GM03348 (cell line): ENCODE measurements at places on chromosomes 16 and 17.

DNA sequence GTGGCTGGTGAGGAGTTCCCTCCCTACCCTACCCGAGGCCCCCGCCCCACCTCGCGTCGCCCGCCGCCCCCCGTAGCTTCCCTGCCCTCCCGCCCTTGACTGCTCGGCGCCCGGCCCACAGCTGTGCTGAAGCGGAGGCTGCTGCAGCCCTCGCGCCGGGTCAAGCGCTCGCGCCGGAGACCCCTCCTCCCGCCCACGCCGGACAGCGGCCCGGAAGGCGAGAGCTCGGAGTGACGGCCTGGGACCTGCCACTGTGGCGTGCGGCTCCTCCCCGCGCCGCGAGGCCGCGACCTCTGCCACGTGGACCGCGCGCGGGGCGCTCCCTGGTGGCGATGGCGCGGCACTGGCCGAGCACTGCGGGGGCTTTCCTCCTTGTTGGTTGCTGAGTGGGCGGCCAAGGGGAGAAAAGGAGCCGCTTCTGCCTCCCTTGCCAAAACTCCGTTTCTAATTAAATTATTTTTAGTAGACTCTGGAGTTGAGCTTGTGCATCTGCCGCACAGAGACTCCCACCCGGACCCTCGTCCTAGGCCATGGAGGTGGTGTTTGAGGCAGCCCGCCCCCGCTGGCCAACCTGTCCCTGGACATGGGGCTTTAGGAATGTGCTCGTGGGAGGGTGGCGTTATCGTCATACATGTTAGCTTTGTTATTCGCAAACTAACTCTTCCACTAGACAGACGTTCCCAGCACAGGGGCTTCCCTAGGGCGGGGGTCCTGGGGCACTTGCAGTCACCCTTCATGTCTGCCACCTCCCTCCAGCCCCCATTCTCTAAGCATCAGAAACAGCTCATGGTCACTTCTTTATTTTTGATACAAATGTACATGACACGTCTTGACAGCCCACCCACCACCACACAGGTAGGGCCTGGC, 4.4 kb downstream of the TP53I13 start:
- DNase-seq: peak; percentile 85

DNA sequence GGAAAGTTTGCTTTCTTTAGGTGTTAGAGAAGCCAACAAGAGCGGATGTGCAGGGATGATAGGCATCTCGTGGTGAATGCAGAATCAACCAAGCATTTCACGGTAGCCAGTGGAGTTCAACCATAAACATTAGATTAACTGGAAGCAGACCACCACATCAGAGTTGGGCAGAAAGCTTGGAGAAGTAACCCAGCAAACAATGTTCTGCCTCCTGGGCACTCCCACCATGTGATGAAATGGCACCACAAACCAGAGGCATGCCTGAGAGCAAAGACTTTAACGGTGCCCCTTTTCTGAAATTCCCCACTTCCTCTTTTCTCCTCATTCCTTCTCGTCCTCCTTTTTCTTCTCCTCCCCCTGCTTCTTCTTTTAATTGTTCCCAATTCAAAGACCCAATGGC, 193.5 kb upstream of the ANKFN1 start:
- DNase-seq: no peak

DNA sequence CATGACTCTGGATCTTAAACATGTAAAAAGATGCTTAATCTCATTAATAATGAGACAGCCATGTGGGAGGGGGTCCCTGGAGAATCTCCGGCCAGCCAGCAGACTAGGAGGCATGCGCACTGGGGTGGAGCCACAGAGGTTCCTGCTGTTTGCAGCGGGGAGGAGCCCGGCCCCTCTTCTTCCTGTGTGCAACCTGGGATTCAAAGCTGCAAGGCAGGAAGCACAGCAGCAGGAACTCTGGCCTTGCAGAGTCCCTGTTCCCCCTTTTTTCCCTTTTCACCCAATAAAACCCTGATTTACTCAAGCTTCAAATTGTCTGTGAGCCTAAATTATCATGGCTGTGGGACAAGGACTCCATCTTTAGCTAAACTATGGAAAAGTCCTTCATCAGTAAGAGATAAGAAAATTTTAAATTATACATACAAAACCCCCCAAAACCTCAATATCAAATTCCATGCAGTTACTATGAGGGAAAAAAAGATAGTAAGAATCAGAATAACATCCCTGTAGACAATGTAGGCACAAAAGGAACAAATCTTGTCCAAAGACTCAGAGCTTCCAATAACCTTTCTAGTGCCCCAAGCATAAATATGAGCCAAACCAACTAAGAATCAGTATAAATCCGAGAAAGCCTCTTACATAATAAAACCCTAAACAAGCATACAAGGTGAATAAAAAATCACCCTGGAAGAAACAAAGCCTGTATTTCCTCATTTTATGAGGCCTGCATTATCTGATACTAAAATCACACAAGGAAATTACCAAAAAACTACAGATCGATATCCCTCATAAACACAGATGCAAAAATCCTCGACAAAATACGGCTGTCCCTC, 12.1 kb downstream of the CFDP1 start:
- peak; percentile 68 for DNase-seq

- no peak for DNase-seq
Observed at GRCh38 chr16:9415545-9415944, 324.1 kb downstream of the HAPSTR1 start.

DNA sequence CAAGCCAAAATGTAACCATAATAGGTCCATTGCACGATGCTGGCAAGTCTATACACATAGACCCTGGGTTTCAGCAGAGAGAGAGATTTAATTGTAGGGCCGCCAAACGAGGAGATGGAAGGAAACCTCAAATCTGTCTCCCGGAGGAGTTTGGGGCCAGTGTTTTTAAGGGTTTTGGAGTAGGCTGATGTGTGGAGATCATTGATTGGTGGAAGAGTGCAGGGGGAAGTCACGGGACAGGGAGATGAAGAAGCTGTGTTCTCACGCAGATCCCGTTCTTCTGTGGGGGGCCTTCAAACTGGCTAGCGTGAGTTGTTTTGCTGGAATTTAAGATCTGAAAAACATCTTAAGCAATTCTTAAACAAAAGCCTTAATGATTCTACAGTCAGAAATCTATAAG, 84.8 kb downstream of the KATNIP start:
- DNase-seq: no peak

DNA sequence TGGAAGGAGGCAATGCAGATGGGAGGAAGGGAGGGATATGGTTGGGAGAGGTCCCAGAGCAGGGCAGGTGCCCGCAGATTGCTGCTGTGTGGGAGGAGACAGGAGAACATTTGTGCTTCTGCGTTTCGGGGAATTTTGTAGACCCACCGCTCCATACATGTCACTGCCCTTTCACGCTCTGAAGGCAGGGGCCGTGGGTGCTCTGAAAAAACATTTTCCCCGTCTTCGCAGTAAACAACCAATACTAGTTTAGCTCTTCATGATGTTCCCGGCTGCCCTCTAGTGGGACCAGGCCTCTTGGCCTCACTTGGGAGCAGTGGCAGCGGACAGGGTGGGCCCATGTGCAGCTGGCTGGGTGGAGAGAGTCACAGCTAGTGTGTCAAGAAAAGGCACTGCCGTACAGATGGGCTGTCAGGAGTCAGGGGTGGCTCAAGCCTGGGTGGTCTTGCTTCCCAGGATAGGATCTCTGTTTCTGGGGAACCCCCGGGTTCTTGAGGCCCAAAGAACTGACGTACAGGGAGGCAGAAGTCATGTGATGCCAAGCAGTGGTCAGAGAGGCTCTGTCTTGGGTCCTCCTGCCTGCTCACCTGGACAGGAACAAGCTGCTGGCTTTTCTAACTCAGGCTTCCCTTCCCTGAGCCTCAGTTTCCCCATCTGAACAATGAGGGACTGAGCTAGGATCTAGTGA, 46.5 kb upstream of the CPNE2 start:
- peak; percentile 83 for DNase-seq

DNA sequence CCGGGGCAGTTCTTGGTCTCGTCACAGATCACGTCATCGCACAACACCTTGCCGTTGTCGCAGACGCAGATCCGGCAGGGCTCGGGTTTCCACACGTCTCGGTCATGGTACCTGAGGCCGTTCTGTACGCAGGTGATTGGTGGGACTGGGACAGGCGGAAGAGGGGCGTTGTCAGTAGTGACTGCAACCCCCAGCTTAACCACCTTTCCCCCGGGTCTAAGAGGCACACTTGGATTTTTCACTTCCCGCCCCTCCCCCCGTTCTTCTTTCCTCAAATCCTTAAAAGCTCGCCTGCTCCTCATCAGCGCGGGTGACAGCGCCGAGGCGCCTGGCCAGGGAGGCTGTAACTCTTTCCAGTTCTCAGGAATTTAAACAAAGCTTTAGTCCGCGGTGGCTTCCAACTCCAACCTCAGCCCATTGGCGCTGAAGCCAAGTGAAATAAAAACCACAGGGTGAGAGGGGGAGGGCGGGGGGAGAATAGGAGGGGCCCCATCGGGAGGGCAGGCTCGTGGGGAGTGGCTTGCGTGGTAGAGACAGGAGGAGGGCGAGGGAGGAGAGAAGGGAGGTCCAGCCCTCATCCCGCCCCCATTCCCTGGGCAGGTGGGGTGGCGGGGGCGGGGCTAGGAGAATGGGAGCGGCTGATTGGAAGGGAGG, 1.5 kb downstream of the COL1A1 start:
- DNase-seq: peak; percentile 95

DNA sequence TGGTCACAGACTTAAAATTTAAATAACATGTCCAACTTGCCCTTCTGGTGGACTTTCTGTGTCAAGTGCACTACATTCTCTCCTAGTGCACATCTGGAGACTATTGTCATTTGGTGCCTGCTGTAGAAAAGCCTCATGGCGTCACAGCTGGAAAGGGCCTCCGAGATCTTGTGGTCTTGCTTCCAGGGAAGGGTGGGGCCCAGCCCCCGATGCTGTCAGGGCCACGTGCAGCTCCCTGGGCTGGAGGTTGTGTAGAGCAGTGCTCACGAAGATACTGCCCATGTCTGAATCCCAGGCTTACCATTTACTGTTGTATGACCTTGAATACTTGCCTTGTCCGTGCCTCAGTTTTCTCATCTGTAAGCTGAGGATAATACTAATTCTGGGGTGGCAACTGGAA, 6.8 kb upstream of the MPRIP start:
- no peak for DNase-seq

GRCh38 chr17:78794399-78794798, 12.3 kb upstream of the CYTH1 start:
- no peak for DNase-seq

DNA sequence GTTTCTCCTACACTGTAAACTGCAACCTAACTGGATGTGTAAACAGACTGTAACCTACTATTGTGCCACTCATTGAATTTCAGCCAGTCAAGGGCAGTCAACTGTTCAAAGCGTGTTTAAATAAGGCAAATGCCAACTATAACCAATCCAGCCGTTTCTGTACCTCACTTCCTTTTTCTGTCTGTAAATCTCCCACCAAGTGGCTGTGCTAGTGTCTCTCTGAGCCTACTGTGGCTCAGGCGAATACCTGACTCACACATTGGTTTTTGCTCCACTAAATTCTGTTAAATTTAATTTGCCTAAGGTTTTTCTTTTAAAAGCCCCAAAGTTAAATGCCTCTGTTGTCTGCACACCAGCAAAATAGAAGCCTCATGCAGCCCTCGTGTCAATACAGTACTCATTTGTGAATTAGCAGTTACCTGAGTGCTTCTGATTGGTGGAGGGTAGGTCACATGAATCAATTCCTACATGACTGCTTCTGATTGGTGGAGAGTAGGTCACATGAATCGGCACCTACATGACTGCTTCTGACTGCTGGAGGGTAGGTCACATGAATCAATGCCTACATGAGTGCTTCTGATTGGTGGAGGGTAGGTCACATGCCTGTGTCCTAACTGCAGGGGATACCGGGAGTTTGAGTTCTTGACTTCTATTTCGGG, 31.1 kb upstream of the CCR7 start:
- DNase-seq: no peak

GRCh38 chr17:7817643-7817964, 16.4 kb upstream of the KDM6B start:
- no peak for DNase-seq

DNA sequence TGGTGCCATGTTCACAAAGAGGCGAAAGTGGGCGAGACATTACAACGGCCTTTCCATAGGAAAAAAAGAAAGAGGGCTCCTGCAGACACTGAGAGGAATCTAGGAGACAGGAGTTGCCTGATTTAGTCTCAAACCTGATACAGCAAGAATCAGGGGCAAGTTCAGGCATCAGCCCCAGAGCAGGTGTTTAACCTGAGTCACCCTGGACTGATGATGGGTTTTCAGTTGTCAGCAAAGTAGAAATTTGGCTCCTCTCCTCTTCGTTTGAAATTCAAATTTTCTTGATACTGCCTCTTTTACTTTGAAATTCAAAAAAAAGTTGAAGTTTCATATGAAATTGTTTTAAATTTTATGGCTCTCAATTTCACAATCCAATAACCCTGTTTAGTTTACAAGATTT, 189.5 kb downstream of the ABCC12 start:
- DNase-seq: no peak

DNA sequence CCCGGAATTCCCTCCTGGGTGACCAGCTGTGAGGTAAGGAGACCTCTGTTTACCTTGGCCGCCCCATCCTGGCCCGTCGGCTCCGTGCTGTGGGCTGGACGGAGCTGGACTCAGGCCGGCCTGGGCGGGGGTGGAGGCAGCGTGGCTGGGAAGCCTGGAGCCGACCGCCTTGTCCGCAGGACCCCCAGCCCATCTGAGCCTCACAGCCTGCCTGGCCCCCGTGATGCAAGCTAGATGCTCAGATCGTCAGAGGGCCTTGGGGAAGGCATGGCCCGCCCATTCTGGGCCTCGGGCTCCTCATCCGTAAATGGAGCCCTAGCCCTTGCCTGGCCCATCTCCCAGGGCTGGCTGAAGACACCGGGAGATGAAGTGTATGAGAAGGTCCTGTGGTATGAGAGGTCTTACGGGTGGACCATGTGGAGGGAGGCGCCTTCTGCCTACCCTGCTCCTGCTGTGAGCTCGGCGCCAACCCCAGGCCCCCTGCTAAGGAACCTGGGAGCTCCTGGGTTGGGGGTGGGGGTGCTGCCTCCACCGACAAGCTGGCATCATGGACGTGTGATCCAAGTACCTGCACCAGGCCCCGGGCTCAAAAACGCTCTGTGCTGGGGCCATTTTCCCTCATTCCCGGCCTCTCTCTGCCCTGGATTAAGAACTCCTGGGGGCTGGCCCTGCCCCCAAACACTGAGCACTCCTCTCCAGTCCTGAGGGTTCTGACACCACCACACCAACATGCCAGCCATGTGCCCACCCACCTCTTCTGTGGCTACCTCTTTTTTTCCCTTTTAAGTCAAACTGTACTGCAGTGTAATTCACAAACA, 5.4 kb upstream of the P2RX1 start:
- DNase-seq: no peak

GRCh38 chr17:32575852-32576251, 89.1 kb downstream of the CDK5R1 start:
- DNase-seq: no peak
